Uterus (tissue), 4 donors: ENCODE measurements at places on chromosomes 3 and 15. TPM values are rescaled to one million over a fixed set of nuclear protein-coding genes. Genes with fewer than 3 reads are reported as not detected.

DNA sequence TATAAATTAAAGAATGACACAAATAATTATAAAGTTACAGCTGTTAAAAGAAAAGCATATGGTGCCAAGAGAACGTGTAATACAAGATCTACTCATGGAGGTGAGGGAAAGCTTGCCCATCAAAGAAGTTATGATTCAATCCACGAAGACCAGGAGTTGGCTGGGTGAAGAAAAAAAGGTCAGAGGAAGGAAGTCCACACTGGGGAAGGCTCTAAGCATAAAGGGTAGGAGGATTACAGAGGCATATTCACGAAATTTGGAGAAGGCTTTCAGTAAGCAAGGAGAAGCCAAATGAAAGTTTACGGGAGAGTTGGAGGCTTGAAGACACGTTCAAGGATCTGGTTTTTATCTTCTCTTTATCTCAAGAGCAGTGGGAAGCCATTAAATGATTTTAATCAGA, 1.8 kb upstream of the TGFBR2 start:
- DNase-seq, result no peak

DNA sequence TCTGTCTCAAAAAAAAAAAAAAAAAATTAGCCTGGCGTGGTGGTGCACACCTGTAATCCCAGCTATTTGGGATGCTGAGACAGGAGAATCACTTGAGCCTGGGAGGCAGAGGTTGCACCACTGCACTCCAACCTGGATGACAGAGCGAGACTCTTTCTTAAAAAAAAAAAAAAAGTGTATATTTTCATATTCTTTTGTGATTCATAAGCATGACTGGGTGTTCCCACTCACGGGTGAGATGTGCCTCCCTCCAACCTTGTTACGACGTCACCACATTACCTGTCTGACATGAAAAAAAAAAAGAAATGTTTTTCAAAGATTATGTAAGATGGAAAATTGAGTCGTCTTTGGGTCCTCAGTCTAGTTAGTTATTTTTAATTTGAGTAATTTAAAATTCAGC, 56.8 kb downstream of the TMEM41A start:
- DNase-seq, result no peak

GRCh38 chr15:42152921-42153698, 3.3 kb downstream of the PLA2G4F start:
- DNase-seq, result no peak

GRCh38 chr3:155791190-155791589, 14.9 kb downstream of the C3orf33 start:
- DNase-seq, result no peak

GRCh38 chr3:44729384-44729910, at the start of gene ZNF501:
TSS of gene ZNF501 (plus strand) at chr3:44729635. CDS start at chr3:44734422, 4,787 bp downstream.
- peak; percentile 93 for DNase-seq

DNA sequence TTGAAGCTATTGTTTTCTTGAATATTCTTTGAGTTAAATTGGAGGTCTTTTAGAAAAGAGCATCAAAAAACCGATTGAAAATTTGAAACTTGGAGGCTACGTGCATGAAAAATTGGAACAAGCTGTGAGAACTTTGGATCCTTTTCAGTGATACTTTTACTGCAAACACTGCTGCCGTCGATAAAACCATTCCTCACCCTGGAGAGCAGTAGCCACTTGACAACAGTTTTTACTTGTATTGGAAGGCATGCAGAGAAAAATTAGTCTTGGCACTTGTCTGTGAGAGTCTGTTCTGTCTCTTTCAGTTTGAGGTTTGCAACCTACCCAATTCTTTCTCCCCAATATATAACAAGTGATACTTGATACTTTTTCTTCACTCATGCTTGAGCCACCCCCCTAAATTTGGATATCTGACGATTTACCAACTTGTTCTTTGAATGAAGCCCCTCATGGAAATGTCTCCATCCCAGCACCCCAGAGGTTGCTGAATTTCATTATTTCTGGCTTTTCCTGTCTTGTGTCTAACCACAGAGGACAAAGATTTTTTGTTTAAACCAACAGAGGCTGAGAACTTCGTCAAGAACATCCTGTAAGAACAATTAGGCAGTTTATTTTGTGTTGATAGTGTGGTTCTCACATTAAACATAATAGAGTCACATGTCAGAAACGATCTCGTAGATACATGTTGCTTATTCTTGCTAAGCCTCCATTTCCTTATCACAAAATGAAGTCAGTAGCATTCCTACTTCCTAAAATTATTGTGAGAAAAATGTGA, 307.3 kb upstream of the PLSCR5 start:
- DNase-seq, result no peak

- DNase-seq, result no peak
Observed at GRCh38 chr3:101170806-101171558, 149.4 kb downstream of the IMPG2 start.

DNA sequence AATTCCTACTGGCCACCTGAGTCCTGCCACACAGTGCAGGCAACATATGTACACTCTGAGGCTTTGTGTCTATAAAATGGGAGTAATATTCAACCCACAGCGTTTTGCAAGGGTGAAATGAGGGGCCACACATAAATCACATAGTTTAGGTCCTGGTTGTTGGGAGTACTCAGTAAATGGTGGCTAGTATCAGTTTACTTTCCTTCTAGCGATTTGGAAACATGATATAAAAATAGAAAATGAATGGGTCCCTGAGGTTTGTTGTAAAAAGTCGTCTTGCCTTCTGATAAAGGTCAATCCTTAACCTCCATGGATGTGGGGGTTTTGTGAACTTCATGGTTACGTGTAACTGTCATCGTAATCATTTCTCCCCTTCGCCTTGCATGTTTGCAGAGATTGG, 472.4 kb downstream of the EPHB1 start:
- no peak for DNase-seq

DNA sequence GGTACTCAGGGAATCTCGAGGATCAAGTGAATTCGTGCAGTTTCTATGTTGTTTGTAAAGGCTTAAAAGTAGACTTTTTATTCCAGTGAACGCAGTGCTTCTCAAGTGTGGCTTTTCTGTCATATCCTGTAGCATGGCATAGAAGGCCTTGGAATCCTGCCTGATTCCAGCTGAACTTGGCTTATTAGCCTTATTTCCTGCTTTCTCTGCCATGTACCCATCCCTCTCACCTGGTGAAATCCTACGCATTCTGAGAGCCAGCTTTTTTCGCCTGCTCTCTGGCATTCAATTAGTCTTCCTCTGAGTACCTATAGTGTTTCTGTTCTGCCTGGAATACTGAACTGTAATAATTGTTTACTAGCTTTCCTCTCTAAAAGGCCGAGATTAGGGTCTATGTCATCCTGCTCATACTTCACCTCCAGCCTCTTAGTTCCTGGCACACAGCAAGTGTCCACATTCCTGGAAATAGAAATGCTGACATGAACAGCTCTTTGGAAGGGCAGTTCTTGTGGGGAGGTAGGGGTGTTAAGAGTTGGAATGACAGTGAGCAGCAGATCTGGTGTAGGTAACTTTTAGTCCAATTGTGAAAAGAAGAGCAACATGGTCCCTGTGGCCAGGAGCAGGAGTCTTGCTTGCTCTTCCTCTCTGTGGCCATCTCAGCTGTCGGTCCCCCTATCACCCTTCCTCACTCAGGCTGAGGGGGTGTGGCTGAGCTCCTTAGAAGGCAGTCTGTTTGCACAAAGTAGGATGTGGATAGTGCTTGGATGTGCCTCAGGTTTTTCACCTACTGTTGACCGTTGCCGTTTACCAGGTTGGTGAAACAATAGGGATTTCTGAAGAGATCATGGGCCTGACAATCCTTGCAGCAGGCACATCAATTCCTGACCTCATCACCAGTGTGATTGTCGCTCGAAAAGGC, 30.4 kb downstream of the SLC24A1 start:
- no peak for DNase-seq

DNA sequence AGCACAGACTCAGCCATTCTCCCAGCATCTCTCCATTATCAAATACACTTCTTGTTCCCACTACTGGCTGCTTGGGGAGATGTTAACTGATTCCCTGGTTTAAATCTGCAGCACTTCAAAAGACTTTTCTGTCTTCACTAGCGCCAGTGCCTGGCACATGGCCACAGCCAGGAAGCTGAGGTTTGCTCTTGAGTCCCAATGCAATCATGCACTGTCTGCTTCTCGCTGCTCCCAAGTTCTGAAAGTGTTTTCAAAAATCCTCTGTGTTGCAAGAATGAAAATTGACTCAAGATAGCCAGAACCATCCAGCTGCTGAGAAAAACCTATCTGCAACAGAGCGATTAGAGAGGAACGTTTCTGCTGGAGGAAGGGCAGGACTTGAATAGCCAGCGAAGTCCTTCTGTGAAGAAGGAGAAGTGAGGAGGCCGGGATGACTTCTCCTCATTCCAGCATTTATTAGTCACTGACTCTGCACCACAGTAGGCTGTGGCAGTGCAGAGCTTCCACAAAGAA, 358.4 kb upstream of the NR2F2 start:
- peak; percentile 59 for DNase-seq

DNA sequence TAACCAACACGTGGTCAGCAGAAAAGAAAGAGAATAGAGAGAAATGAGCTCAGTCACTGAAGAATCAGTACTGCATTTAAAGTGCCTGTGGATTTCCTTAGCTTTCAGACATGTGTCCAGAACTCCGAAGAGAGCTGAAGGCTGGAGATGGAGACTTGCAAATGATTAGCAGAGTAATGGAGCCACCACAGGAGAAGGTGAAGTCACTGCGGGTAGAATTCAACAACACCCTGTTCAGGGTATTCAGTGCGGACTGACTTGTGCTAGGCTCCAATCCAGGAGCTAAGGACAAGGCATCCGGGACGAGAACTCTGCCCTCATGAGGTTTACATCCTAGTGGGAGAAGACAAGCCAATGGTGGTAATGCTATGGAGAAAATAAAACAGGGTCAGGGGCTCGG, 4.2 kb downstream of the EIF4E3 start:
- no peak for DNase-seq

GRCh38 chr15:30953731-30954378, 37.6 kb downstream of the MTMR10 start:
- no peak for DNase-seq

DNA sequence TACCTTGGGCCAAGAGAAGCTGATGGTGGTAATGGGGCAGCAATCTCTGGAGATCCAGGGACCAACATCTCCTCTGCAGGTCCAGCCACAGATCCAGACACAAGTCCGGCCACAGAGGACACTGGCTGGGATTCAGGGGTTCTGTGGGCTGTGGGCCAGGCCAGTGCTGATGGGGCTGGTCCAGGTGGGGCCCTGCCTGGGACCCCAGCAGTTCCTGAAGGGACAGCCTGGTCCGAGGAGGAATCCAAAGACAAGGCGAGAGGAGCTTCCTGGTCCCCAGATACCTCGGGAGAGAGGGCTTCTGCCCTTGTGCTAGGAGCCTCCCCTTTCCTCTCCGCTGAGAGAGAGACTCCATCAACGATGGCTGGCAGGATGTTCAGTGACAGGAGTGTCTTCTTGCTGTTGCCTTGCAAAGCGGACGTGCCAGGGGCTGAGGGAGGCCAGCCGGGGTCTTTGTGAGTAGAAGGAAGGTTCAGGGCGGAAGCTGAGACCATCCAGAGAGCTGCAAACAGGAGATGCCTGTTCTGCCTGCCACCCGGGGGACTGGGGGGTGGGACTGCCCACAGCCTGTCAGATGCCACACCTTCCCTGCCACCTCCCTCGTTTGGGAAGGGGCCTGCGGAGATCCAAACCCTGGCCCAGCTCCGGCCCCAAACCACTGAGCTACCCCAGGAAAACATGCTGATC, 24.5 kb upstream of the GOLGA6C start:
- DNase-seq, result no peak

- DNase-seq, result no peak
Observed at GRCh38 chr15:49900903-49901235, 218.2 kb downstream of the ATP8B4 start.

DNA sequence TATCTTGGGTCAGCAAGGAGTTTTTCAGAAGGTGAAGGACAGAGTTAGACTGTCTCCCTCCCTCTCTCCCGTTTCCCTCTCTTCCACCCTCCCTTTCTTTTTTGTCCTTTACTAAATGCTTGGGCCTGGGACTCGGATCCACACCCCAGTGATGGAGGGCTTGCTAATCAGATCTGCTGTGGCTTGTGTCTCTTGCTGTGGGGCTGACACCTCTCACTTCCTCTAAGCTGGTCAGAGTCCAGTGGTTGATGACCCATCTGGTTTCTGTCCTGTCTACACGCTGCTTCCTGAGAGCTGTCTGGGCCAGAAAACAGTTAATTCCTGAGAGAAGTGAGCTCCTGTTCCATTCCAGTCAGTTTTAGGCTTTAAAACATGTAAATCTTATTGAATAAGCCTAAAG, 849 bp downstream of the TRAK1 start:
- DNase-seq, result no peak

DNA sequence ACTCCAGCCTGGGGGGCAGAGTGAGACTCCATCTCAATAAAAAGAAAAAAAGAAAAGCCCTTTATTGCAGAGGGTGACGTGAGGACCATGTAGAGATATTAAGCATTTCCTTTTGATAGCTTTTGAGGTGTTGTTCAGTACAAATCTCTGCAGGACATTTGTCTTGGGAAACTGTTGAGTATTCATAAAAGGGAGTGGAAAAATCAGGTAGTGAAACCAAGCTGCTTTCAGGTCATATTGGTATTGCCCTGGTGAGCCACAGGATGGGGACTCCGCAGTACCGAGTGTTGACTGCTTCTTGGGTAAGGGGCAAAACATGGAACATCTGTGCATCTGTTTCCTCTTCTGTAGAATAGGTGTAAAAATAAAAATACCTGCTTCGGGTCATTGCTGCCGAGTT, 9.9 kb downstream of the ITPR1 start:
- DNase-seq, result no peak

- DNase-seq, result no peak
Observed at GRCh38 chr3:110164632-110165369, 827.5 kb upstream of the DPPA4 start.

GRCh38 chr15:35312344-35312743, 227.2 kb upstream of the NANOGP8 start:
- DNase-seq, result peak; percentile 31

- no peak for DNase-seq
Observed at GRCh38 chr3:48125886-48126622, 62.2 kb downstream of the CDC25A start.

DNA sequence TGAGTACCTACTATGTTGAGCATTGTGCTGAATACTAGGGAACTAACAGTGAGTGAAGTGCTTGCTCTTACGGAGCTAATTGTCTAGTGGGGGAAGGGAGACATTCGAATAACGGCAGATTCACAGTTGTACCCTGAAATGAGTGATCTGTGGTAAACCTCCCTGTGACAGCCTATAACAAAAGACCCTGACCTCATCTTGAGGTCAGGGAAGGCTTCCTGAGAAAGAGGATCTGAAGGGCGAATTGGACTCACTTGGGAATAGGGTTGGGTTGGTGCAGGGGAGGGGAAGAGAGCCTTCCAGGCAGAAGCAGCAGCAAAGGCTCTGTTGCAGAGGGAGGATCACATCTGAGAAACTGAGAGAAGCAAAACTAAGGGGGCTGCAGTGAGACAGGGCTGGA, 13.2 kb downstream of the HPS3 start:
- no peak for DNase-seq

- no peak for DNase-seq
Observed at GRCh38 chr3:114929971-114930732, 216.9 kb downstream of the ZBTB20 start.

GRCh38 chr3:172653004-172653572, 57.8 kb downstream of the NCEH1 start:
- no peak for DNase-seq

NAALADL2 gene
- 218 TPM for total RNA-seq

RFX7 gene
- 14.7 TPM for total RNA-seq

STAB1 gene
- 55.3 TPM for total RNA-seq

RPP14 gene
- 1.5 TPM for total RNA-seq

DET1 gene
- 4.1 TPM for total RNA-seq

ZMYND10 gene
- 1.5 TPM for total RNA-seq

RASL12 gene
- 85.3 TPM for total RNA-seq

TJP1 gene
- total RNA-seq, result 72.4 TPM

GP5 gene
- total RNA-seq, result 0.24 TPM

EIF5A2 gene
- 5.3 TPM for total RNA-seq
